ENCODE measurements at places on chromosomes 3 and 15.

GRCh38 chr15:101193806-101194545, 57.9 kb downstream of the CHSY1 start:
- no peak for DNase-seq

DNA sequence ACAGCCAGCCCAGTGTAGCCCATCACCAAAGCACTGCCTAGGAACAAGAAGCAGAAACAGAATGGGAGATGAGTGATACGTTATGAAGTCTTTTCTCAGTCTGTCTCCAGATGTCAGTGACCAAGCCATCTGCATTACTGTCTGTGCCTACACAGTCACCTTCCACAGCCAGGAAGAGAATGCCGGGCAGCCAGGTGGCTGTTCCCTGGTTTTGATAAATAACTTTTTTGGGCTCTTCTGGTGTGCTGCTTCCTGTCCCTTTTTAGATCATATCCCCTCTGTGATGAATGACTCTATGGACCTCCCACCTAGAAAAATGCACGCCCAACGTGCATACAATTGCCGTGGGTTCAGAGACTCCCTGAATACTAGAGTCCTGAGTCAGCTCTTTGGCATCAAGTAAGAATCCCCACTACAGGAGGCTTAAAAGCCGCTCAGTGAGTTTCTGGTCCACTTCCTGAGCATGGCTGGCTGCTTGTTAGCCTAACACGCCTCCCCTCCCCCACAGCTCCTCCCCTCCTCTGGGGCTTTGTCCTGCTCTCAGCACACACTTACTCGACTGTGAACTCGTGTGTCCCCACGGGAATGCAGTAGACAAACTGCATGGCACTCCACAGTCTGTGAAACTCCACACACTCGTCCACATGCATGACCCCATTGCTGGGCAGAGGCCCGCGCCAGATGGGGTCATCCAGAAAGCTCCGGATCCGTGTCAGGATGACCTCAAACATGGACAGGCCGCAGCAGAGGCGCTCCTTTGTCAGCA, 34.7 kb downstream of the NIPA2 start:
- DNase-seq = no peak

DNA sequence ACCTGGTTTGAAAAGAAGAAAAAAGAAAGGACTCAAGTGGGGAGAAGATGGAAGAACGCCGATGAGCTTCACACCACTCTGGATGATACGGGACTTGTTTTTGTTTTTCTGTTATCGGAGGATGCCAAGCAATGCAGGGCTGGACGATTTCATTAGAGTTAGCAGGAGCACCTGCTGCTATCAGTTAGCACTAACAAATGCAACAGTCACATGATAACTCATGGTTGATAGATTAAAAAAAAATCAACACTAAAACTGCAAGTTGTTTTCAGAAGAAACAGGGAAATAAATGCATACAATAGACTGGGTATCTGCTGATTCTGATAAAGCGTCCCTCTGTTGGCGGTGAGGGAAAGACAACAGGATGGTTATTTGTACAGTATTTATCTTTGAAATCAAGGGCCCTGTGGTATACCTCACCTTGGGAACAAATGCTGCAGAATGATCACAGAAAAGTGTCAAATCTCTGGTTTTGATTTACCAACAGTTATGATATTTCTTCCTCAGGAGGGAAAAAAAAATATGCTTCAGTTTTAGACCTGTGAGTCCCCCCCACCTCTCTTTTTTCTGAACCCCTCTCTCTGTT, 575.1 kb downstream of the FOXP1 start:
- no peak for DNase-seq

DNA sequence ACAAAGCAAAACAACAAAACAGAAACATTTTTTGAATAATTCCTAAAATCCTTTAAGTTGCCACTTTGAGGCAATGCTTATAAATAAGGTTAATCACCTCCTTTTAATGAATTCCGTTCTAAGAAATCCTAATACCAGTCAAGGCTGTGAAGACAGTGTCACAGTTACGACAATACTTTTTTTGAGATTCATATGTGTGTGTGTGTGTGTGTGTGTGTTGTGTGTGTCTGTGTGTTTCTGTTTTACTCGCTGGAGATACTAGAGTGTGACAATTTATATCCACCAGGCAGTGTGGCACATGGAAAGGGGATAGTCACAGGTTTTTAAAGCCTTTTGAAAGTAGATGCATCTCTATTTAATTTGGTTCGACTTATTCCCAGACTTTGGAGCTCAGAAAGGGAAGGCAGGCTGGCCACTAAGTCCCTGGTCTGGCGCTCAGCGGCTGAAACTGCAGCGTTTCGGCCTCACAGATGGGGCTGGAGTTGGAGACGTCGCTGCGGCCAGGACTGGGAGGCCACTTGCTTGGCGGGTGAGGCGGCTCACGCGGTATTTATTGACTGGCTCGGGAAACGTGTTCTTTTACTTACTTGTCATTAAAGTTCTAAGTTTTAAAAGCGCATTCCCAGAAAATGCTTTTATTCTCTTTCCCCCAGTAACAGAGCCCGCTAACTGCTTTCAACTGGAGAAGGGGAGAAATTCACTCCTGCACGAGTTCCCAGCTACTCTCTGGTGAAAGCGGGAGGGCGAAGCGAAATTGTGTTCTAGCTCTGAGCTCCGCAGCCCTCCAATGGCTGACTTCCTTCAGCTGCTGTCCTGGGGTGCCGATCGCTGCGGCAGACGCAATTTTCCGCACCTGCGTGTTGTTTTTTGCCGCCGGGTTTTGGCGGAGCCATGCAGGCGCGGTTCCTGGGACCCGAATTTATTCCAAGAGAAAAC, 13.7 kb downstream of the ZIC1 start:
- no peak for DNase-seq

DNA sequence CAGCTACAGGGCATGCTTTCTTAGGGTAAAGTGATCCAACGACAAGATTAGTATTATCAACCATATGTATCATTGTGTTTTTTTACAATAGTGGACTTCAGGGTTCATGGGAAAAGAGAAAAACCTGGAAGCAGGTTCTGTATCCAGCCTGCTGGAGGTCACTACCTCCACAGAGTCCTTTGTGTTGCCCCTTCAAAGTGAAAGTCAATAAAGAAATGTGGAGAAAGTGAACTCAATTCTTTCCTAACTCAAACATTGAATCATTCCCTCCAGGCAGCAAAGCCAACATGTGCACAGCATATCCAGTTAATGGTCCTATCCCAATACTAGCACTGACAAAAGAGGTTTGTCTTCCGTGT, 45.4 kb downstream of the FGF7 start:
- DNase-seq = no peak

GRCh38 chr15:101016581-101016980, 97.4 kb downstream of the LRRK1 start:
- no peak for DNase-seq

DNA sequence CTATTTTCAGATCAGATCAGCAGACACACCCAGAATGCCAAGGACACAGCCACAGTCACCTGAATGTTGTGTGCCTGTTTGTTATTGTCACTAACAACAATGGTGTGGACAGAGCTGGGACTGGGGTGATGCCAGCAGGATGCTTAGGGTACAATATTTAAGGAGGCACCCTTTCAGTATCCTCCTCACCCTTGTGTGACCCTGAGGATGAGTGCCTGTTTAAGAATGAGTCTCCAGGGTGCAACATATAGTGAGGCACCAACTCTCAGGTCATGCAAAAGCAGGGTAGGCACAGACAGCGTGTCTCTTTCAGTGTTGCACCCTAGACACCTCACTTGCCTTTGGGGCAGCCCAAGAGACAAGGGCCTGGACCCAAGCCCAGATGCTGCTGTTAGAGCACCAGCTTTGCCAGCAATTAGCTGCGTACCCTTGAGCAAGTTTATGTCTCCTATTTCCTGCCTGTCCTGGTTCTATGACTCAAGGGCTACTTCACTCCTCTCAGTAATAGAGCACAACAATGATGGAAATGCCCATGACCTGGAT, 122.6 kb downstream of the AQP9 start:
- DNase-seq = no peak

- no peak for DNase-seq
These were observed 15.8 kb upstream of the CYP11A1 start for GRCh38 chr15:74383286-74383685.

DNA sequence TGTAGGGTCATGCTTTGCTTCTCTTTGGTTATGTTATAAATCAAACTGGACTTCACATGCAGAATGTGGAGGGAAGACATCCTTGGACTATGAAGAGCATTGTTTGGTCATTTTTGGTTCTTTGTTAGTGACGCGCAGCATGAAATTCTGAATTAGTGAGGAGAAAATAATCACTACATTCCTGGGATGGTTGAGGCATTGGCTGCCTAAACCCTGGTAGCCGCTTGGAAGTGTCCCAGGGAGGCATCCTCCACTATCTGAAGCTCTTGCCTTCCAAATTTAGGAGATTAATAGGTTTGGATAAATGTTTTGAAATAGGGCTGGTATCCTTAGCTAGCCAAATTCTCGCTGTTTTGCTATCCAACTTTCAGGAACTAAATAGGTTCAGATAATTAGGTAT, 96.2 kb downstream of the CLSTN2 start:
- DNase-seq = no peak

GRCh38 chr3:39144748-39145380, 8.5 kb downstream of the CSRNP1 start:
- no peak for DNase-seq

GRCh38 chr15:64246364-64247189, 83.8 kb upstream of the PPIB start:
- no peak for DNase-seq

DNA sequence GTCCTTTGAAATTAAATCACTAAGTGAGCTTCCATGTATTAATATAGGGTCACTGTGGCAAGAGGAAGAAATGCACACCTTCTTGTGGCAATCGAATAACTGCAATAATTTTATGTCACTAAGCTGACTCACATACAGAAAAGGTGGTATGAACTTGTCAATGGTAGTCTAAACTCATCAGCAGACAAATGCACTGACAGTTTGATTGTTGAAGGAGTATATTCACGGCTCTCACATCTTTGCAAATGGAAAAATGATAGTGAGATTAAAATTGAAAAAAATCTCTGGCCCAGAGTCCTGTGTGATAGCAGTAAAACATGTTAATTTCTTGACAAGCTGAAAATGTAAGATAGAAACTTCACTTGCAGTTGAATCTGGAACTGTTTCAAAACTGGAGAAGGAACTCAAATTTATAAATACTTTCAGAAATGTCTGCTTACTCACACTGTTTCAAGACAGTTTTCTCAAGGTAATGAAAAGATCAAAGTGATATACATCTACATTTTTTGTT, 215.8 kb upstream of the CADM2 start:
- no peak for DNase-seq

DNA sequence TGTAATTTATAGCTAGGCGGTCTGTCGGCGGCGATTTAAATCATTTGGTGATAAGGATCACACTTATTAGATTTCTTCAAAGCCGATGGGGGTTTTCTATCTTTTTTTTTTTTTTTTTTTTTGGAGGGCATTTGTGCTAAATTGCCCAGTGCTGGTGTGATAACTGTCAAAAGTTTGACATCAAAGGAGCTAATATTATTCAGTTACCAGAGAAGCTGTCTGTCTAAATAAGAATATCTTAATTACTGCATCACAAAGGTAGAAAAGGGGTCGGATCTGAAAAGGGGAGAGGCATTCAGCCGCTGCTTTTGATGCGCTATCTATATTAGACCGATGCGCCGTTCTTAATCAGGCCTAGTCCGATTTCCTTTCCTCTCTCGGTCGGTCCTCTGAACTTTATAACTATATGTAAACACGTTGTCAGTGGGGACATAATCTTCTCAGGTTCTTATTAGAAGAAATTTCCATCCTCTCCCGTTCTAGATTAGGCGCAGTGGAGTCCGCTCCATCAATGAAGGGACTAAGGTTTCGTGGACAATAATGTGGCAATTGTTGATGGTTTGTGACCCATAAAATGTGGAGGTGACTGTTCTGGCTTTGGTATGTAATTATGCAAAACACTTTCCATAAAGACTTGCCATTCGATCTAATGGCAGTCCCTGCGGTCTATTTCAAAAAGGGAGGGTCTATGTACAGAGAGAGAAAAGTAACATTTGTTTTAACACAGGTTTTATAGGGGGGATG, 31.7 kb downstream of the NR2F2 start:
- DNase-seq = no peak

GRCh38 chr3:13040361-13041074, 32.7 kb downstream of the IQSEC1 start:
- DNase-seq = no peak

DNA sequence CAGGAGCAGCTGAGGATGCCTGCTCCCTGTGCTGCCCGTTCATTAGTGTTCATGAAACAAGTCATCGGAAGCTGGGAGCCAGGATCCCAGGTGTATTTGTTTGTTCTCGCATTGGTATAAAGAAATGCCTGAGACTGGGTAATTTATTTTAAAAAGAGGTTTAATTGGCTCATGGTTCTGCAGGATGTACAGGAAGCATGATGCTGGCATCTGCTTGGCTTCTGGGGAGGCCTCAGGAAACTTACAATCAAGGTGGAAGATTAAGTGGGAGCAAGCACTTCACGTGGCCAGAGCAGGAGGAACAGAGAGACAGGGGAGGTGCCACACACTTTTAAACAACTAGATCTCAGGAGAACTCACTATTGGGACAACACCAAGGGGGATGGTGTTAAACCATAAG, 5.5 kb upstream of the HYKK start:
- no peak for DNase-seq

All from activated CD4-positive, alpha-beta T cell treated with anti-CD3 and anti-CD28 coated beads, Interleukin-2, amount 50 U/mL, for 1 hour (primary cell).